ENCODE measurements at places on chromosomes 5 and 9.

DNA sequence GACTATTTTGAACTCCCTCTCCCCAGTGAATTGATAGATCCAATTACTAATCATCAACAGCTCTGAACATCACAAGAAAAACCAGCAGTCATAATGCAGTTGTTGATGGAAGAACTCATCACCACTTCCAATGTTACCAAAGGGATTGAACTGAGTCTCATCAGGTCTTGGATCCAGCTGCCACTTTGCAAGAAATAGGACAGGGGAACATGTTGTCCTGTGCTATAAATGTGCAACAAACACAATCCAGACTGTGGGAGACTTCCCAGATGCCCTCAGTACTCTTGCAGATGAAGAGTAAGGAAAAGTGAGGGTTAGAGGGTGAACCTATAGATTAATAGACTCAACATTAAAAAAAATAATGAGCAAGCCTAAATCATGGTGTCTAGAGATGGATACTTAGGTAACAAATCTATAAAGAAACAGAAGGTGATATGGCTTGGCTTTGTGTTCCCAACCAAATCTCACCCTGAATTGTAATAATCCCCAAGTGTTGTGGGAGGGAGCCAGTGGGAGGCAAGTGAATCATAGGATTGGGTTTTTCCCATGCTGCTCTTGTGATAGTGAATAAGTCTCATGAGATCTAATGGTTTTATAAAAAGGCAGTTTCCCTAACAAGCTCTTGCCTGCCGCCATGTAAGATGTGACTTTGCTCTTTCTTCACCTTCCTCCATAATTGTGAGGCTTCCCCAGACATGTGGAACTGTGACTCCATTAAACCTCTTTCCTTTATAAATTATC lies 63.4 kb upstream of the PAPPA start:
- H3K27ac ChIP-seq, result no peak overlapping the region
- DNase-seq, result no peak
- H3K4me1 ChIP-seq, result no peaks in the 10 kb centered on the region
- H3K4me3 ChIP-seq, result no peak overlapping the region

DNA sequence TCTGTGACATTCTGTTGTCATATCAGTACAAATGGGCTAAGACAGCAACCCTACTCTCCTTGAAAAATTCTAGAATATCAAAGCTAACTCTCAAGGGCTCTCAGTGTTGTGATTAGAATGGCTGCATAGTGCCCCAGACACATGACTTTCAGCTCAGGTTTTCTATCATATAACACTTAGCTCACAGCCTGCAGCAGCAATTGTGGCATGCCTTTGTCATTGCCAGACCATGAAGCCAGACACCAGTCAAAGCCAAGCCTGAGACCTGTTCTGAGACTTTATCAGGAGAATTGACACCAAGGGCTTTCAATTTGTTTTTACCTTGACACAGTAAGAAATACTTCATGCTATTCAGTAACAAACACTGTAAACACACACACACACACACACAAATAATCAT lies 159.0 kb upstream of the SNX2 start:
- peak; percentile 57 for DNase-seq
- H3K27ac ChIP-seq, result no peak overlapping the region
- H3K36me3 ChIP-seq, result no peaks in the 10 kb centered on the region
- no peaks in the 10 kb centered on the region for H3K27me3 ChIP-seq

DNA sequence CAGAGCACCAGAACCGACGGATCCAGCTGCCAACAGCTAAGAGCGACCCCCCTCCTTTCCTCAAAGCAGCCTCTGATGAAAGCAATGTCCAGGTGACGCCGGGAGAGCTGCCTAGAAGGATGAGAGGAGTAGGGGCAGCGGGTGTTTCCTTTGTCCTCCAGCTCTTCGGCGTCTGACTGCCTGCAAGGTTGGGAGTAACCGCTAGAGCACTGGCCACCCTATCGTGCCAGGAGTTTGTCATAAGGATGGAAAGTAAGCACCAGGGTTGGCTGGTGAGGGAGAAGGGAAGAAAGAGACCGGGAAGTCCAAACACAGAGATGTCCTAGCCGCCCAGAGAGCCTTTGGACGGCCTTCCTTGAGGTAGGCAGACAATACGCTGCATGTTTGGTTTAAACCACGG lies 10.8 kb downstream of the MRPL36 start:
- no peaks in the 10 kb centered on the region for H3K36me3 ChIP-seq
- no peaks in the 10 kb centered on the region for H3K4me1 ChIP-seq
- no peak overlapping the region for H3K27ac ChIP-seq

GRCh38 chr5:178240766-178241165 lies 8.2 kb upstream of the PHYKPL start:
- no peak overlapping the region for H3K27ac ChIP-seq
- no peak for DNase-seq
- H3K27me3 ChIP-seq, result no peaks in the 10 kb centered on the region
- H3K36me3 ChIP-seq, result no peaks in the 10 kb centered on the region
- no peaks in the 10 kb centered on the region for H3K4me1 ChIP-seq

- no peak overlapping the region for H3K27ac ChIP-seq
- H3K36me3 ChIP-seq, result no peaks in the 10 kb centered on the region
- H3K27me3 ChIP-seq, result no peaks in the 10 kb centered on the region
Measured at GRCh38 chr9:87875060-87875459, 7.6 kb upstream of the SPATA31E1 start.

- peaks cover 8% of the 10 kb centered on the region for H3K36me3 ChIP-seq
- H3K27me3 ChIP-seq, result no peaks in the 10 kb centered on the region
- no peaks in the 10 kb centered on the region for H3K4me1 ChIP-seq
- no peak overlapping the region for H3K4me3 ChIP-seq
- no peak for DNase-seq
Measured at GRCh38 chr9:2837915-2838314, 6.0 kb downstream of the PUM3 start.

- no peaks in the 10 kb centered on the region for H3K27me3 ChIP-seq
- no peak overlapping the region for H3K27ac ChIP-seq
- H3K36me3 ChIP-seq, result no peaks in the 10 kb centered on the region
- H3K4me1 ChIP-seq, result no peaks in the 10 kb centered on the region
Measured at GRCh38 chr5:173736374-173736773, 119.9 kb upstream of the BOD1 start.

DNA sequence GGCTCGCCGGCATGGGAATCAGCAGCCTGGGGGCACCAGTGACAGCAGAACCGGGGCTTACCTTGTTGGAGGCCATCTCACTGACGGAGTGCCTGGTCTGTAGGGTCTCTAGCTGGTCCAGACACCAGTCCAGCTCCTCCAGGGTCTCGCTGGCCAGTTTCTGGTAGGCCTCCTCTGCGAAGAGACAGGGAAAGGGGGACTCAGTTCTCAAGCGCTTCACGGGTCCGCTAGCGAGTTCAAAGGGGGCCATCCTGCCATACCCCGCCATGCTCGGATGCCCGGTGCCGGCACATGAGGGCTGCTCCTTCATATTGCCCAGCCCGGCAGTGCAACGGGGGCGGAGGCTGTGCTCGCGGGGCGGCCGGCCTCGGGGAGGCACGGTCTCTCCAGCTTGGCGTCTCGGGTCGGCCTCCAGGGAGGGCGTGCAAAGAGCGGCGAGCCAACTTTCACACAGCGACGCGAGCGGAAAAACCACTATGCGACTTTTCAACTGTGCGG lies 456.0 kb downstream of the RAB3C start:
- H3K36me3 ChIP-seq, result no peaks in the 10 kb centered on the region
- no peaks in the 10 kb centered on the region for H3K27me3 ChIP-seq
- peak overlapping the region; percentile 37 for H3K4me3 ChIP-seq
- H3K27ac ChIP-seq, result no peak overlapping the region
- DNase-seq, result peak; percentile 52

GRCh38 chr5:1356873-1357787 lies 12.2 kb upstream of the CLPTM1L start:
- no peaks in the 10 kb centered on the region for H3K27me3 ChIP-seq
- no peak overlapping the region for H3K4me3 ChIP-seq
- DNase-seq, result no peak
- H3K4me1 ChIP-seq, result no peaks in the 10 kb centered on the region

DNA sequence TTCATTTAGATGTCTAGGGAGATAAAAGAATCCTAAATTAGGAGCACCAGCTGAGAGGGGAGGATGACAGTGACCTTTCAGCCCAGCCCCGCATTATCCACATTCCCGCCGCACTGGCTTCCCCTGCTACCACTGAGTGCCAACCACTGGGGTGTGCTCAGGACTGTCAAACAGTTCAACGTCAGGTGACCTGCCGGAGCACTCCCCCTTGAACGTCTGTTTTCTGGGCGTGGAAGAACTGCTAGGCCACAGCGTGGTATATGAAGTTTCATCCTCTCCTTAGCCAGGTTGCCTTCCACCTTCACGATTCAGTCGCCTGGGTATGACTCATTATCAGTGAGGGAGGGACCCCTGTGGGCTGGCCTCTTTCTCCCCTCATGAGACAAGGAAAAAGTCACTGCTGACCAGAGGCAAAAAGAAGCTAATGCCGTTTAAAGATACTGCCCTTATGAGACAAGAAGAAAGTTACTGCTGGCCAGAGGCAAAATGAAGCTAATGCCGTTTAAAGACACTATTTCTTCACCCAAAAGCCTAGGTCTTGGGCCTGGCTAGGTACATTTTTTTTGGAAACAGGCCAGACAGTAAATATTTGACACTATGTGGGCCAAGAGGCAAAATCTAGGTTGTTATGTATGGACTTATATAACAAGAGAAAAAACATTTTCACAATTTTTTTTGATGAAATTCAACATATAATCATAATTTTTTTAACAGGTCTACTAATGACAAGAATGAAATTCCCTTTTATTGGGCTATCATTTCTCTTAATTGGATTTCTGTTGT lies 4.6 kb downstream of the NMRK1 start:
- H3K4me3 ChIP-seq, result no peak overlapping the region
- peak overlapping the region; percentile 82 for H3K27ac ChIP-seq
- no peaks in the 10 kb centered on the region for H3K27me3 ChIP-seq
- H3K4me1 ChIP-seq, result peaks cover 11% of the 10 kb centered on the region

DNA sequence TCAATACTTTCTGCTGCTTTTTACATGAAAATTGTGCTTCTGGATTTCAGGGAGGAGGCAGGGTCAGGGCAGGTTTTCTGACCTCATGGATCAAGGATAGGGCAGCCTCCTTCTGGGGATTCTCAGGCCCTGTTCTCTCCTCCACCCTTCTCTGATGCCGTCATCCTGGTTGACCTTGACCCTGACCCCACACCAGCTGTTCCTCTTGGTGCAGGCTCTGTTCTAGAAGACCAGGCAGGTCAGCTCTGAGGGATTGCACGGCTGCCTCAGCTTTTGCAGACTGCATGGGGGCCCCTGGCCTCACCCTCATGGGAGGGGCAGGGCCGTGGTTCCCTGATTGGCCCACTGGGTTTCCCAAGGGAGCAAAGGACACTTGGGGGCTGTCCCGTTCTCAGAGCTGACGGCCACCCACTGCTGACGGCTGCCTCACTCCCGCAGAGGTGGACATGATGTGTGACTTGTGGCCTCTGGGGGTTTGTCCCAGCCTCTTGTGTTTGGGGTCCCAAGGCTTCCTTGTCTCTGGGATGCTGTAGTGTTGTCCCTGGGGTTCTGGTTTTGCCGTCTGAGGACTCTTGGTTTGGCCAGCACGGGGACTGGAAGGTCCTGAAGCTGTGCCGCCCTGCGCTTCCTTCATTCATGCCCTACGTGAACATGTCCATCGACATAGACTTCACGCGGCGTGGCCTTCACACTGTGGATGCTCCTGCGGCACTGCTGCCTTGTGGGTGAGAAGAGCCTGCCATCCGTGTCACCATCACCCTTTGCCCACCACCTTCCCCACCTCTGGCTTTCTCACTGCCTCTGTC lies 34.5 kb downstream of the CEP72 start:
- no peak overlapping the region for H3K4me3 ChIP-seq
- no peaks in the 10 kb centered on the region for H3K27me3 ChIP-seq
- no peak overlapping the region for H3K27ac ChIP-seq
- H3K4me1 ChIP-seq, result no peaks in the 10 kb centered on the region
- peaks cover 19% of the 10 kb centered on the region for H3K36me3 ChIP-seq

DNA sequence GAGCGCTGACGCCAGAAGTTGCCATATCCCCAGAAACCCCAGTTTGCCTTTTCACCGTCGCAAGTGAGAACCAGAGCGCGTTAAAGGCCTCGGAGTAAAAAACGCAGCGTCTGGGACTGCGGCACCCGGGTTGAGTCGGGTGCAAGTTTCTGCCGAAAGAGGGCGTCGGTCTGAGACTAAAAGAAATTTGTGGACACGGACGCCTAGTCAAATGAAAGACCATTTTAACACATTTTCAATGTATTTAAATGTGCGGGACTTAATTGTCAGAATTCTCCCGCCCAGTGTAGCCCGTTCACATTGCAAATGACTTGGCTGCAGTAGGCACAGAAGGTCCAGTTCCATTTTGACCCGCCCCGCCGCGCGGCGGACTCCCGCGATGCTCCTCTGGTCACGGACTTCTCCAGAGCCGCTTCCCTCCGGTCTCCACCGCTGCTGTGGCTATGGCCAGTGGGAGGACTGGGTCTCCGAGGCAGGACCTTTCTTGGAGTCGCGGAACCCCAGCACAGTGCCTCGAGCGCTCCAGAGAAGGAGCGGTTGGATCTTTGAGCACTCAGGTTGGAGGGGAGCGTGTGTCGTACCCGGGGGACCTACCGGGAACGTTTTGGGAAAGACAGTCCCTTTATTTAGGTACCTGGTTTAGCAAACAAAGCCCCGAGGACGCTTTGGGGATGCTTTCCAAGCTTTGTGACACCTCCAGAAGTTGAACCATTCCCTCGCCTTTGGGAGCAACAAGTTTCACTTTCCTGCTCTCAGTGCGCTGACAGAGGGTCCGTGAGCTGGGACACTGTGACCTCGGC lies 1.2 kb upstream of the NPR3 start:
- peak overlapping the region; percentile 33 for H3K4me3 ChIP-seq
- H3K27ac ChIP-seq, result no peak overlapping the region
- peaks cover 4% of the 10 kb centered on the region for H3K4me1 ChIP-seq

- no peak overlapping the region for H3K4me3 ChIP-seq
- DNase-seq, result no peak
- H3K36me3 ChIP-seq, result no peaks in the 10 kb centered on the region
- no peak overlapping the region for H3K27ac ChIP-seq
- H3K27me3 ChIP-seq, result no peaks in the 10 kb centered on the region
- no peaks in the 10 kb centered on the region for H3K4me1 ChIP-seq
Measured at GRCh38 chr5:8730194-8730593, 815.7 kb downstream of the SEMA5A start.

GRCh38 chr5:83654427-83654994 lies 66.1 kb downstream of the HAPLN1 start:
- H3K27ac ChIP-seq, result no peak overlapping the region
- no peaks in the 10 kb centered on the region for H3K27me3 ChIP-seq
- no peaks in the 10 kb centered on the region for H3K4me1 ChIP-seq
- H3K4me3 ChIP-seq, result no peak overlapping the region
- H3K36me3 ChIP-seq, result no peaks in the 10 kb centered on the region
- no peak for DNase-seq

- no peaks in the 10 kb centered on the region for H3K36me3 ChIP-seq
- no peaks in the 10 kb centered on the region for H3K4me1 ChIP-seq
- H3K27ac ChIP-seq, result no peak overlapping the region
Measured at GRCh38 chr9:36325081-36325828, 67.0 kb upstream of the GNE start.

DNA sequence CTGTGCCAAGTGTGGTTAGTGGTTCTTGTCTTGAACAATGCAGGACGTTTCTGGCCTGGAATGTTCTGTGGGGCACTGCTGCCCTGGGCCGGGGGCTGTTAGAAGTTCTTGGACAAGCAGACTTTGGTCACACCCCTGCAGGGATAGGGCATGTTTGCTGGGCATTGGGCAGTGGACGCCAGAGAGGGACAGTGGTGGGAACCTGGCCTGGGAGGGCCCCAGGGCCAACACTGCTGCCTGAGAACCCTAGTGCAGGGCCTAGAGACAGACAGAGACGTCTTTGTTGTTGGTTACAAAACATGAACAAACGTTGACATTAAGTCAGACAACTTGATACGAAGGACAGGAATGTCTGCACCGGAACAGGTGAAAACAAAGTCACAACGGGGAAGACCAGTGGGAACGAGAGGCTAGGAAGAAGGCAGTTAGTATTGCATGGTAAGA lies 57.0 kb downstream of the WNK2 start:
- no peak overlapping the region for H3K27ac ChIP-seq
- no peaks in the 10 kb centered on the region for H3K27me3 ChIP-seq
- no peaks in the 10 kb centered on the region for H3K4me1 ChIP-seq
- no peaks in the 10 kb centered on the region for H3K36me3 ChIP-seq
- no peak overlapping the region for H3K4me3 ChIP-seq
- DNase-seq, result no peak
